ENCODE measurements at places on chromosomes 13 and 19.

- no peak for DNase-seq
Observed at GRCh38 chr13:40445557-40445990, 220.9 kb downstream of the FOXO1 start.

DNA sequence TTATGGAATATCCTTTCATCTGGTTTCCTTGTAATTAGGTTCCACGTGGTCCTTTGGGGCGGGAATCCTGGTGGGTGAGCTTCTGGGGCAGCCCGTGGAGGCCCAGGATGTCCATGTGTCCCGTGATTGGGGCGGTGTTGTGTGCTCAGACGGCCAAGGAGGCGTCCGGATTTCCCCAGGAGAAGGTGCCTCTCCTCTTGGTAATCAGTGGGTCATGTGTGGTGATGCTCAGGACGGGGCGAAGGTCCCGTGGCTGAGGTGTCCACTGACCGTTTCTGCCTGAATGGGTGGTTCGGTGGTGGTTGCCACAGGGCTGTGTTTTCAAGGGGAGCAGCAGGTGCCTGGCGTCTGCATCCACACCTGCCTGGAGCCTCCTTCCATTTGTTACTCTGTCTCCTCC, 52.2 kb upstream of the F7 start:
- no peak for DNase-seq

DNA sequence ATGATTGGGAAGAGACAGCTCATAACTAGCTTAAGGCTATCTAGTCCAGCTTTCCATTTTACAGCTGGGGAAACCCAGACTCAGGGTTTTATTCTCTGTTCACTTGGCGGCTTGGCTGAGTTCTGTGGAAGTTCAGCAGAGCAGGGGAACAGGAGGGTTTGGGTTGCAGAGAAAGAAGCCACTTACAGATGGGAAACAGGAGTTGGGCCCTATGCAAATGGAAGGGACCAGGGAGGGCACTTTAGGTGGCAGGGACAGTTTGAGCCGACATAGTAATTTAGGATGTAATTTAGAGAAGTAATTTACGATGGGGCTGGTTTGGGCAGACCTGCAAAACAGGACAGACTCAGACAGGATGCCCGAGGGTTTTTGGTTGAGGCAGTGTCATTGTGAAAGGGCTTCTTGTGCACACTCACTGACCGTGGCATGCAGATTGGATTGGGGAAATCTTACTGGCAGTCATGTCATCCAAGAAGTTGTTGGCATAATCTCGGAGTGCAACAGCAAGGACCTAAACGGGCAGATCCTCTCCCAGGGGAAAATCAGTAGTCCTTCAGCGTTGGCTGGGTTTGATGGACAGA, 47.3 kb upstream of the GPR183 start:
- no peak for DNase-seq

DNA sequence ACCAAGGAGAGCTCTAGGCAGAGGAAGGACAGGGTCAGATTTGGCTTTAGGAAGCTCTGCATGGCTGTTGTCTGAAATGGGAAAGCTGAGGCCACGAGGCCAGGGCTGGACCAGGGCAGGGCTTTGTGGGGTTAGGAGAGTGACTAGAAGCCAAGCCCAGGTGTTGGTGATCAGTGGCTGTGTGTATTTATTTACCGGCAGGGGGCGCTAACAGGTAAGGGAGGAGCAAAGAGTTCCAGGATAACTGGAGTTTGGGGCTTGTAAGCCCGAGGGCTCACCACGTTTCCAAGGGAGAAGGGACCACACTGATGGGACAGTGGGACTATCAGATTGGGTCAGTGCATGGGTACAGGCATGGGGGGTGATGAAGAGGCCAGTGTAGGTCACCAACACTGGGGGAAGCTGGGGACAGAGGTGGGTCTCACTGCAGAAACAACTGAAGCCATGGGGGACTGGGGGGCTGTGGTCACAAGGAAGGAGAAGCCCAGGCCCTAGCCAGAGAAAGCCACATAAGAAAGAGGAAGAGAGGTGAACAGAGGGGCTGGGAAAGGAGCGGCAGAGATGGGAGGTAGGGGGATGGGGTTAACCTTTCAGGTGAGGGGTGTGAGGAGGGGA, 3.9 kb downstream of the TMEM147 start:
- peak; percentile 78 for DNase-seq

- DNase-seq, result peak; percentile 46
Observed at GRCh38 chr19:49056101-49056901, 1.2 kb downstream of the CGB7 start.

GRCh38 chr13:30006246-30006645, 155.8 kb upstream of the UBL3 start:
- no peak for DNase-seq

GRCh38 chr19:15149737-15150136, 42.5 kb downstream of the SYDE1 start:
- DNase-seq, result no peak

DNA sequence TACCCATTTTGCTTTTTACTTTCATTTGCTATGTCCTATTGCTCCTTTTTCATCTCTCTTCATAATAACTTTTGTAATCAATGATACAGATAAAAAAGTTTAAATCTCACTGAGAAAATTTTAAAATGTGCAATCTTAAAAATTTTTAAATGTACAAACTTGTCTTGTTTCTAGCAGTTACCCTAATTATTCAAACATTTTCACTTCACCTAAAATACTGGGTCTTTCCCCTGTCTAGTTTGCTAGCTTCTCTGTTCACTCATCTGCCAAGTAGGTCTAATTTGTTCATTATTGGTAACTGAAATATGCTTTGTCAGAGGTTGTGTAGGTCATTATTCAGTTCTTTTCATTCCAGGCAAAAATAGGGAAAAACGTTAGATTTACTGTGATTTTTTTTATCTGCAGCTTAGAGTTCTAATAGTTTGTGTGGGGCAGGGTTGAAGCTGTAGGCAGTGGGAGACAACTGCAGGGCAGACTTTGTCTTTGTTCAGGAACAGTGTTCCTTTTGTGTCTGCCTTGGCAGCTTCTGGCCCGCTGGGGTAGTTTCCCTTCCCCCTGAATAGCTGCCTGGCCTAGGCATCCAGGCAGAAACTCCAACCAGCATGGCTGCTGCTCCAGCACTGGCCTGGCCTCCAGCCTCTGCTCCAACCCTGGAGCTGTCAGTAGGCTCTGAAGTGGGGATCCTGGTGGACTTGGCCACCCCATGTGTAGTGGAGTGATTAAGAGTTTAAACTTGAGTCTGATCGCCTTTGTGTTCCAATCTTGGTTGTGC, 48.5 kb downstream of the WDFY2 start:
- DNase-seq, result no peak
